ENCODE measurements at places on chromosomes 11 and 22.
A peak's percentile ranks its signal among the peaks of the same experiment; 100 is the strongest.

DNA sequence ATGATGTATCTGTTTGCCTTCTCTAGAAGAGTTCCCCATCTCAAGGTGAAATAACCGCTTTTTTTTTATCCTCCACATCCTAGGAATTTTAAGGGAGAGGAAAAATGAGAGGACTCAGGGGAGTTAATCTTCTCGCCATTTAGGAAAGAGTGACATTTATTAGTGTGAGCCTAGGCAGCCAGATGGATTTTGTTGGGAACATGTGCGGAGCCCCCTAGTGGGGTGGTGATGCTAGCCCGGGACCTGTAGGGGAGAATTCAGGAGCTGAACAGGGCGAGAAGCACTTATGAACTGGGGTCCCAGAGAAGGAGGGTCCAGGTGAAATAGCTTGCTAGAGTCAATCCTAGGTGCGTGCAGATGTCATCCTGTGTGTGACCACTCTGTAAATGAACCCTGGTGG lies 10.7 kb downstream of the IL17RA start:
- no peak overlapping the region for H3K27ac ChIP-seq
- no peaks in the 10 kb centered on the region for H3K27me3 ChIP-seq
- no peak for DNase-seq
- peaks cover 28% of the 10 kb centered on the region for H3K36me3 ChIP-seq
- H3K4me1 ChIP-seq = peaks cover 87% of the 10 kb centered on the region

DNA sequence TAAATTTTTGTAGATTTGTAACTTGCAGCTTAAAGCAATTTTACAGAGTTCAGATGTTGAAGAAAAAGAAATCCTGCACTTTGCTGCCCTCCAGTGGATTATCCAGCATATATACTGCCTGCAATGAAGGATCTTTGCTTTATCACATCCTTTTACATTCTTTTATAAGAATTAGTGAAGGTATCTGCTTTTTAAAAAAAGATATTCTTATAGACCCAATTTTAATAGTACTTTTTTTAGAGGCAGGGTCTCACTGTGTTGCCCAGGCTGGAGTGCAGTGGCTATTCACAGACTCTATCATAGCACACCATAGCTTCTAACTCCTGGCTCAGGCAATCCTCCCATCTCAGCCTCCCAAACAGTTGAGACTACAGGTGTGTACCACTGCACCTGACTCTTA lies 60.7 kb downstream of the TTC17 start:
- H3K4me3 ChIP-seq = no peak overlapping the region
- no peaks in the 10 kb centered on the region for H3K27me3 ChIP-seq
- H3K4me1 ChIP-seq = no peaks in the 10 kb centered on the region
- peak; percentile 40 for DNase-seq

DNA sequence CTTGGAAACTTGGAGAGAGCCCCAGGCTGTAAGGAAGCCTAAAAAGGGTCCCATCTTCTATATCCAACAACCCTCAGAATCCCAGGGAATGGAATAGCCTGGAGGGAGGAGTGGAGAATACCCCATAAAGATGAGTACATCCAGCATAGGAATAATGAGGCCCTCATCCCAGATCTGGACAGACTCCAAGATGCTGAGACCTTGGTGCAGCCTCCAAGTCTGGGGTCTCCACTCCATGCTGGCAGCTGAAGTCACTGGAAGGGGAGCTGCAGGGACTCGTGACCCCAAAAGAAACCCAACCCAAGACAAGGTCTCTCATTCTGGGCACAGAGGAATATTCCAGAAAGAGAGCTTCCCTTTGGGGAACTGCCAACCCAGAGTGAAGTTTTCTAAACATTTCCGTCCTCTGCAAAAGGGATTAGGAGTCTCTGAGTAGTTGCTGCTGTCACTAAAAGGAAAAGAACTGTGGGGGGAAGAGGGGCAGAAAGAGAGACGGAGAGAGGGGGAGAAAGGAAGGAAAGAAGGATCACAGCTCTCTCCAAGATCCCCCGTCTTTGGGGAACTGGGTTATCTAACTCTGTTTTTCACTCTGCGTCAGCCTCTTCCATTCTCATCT lies 589 bp downstream of the SCGB1A1 start:
- no peak for DNase-seq
- H3K36me3 ChIP-seq = no peaks in the 10 kb centered on the region
- no peak overlapping the region for H3K27ac ChIP-seq
- H3K4me3 ChIP-seq = no peak overlapping the region
- no peaks in the 10 kb centered on the region for H3K4me1 ChIP-seq
- H3K27me3 ChIP-seq = peaks cover 6% of the 10 kb centered on the region

DNA sequence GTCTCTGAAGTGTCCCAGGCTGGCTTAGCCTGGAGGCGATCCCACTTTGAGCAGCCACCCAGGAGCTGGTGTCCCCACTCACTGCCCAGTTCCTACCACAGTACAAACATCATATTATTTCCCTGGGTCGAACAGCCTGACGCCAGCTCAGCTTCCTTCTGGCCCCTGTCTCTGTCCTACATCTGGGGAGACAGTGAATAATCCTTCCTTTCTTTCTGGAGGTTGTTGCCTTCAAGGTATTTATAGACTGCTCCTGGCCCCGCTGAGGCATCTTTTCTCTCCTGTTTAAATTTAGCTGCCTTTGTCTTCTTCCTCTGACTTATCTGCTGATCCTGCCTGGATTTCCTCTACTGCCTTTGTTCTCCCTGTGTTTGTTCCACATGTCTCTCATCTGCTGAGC lies 56.8 kb upstream of the LRRC55 start:
- no peak overlapping the region for H3K27ac ChIP-seq
- no peak overlapping the region for H3K4me3 ChIP-seq
- H3K36me3 ChIP-seq = no peaks in the 10 kb centered on the region
- H3K27me3 ChIP-seq = peaks cover 28% of the 10 kb centered on the region
- DNase-seq = no peak

DNA sequence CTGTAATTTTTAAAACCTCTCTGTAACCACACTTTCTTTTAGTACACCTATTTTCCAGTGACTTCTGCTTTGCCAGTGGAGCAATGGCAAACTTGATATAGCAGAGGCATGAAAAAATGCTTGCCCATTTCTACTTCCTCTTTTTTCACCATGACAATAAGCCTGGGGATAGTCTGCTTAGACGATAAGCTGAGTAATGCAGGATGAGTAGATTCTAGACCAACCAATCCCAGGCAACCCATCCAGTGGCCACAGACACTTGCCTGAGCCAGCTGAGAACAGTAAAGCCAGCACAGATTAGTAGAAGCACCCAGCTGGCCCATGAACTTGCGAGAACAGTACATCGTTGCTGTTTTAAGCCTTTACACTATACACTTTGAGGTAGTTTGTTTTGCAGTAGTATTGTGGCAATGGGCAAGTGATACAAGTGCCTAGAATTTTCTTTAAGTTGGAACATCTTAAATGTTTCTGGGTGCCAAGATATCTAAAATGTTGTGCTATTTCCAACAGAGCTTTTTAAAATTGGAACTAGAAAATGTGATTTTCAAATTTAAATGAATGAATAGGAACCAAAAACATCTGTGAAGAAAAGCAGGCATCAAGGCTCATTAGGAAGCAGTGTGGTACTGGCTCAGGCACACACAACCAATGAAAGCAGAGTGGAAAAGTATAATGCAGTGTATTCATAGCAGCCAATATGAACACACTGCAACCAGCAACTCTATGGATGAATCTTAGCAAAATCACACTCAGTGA lies 37.7 kb downstream of the DDI1 start:
- no peak for DNase-seq

DNA sequence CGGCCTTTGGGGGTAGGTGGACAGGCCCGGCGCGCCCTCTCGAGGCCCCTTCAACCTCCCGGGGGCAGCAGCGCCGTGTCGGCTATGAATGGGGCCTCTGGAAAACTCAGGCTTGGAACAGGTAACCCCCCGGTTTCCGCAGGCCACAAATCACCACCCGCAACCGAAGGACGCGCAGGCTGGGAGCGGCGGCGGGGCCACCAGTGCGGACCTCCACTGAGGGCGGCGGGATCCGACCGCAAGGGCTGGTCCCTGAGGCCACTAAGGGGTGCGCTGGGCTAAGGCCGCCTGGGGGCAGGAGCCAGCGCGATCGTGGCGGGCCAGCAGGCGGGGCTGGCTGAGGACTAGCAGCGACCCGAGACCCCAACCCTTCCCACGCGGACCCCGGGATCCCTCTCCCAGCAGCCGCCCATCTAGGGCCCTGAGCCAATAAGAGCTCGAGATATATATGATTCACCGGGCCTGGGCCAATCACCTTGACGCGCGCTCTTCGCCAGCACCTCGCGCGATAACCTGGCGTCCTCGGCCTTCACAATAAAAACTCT lies 609 bp upstream of the ATF4 start:
- H3K27me3 ChIP-seq = peaks cover 3% of the 10 kb centered on the region
- peak overlapping the region; percentile 100 for H3K27ac ChIP-seq
- peaks cover 61% of the 10 kb centered on the region for H3K36me3 ChIP-seq
- peaks cover 71% of the 10 kb centered on the region for H3K4me1 ChIP-seq
- peak overlapping the region; percentile 95 for H3K4me3 ChIP-seq

DNA sequence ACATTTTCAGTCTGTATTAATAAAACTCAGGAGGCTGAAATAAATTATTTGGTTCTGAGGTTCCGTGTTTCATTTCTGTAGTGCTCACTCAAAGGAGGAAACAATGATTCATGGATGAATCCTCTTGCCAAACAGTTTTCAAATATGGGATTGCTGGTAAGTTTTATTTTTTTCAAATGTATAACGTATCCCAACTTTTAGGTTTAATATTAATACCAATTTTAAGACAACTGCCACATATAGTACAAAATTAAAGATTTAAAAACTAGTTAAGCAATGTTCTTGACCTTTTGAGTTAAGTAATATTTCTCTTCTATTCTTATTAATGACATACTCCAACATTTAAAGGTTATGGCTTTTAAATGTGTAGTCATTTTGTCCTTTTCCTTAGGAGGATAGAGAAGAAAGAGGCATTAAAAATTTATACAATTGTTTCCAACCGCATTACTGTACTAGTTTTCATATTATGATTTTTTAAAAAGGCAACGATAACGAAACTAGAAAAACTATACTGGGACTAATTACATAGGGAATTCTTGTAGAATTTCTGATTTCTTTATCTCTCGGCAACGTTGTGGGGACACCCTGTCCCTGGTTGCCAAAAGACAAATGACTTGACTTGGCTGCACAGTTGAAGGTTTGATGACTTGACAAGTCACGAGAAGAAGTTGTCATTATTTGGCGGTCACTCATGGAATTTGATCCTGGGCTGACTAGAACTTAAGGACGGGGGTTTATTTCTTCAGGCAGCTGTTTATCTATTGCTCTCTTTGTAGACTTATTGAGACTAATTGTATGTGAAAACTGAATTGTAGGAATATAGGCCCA lies 69.1 kb upstream of the ADSL start:
- H3K4me1 ChIP-seq = peaks cover 47% of the 10 kb centered on the region
- H3K27me3 ChIP-seq = no peaks in the 10 kb centered on the region
- peak overlapping the region; percentile 83 for H3K4me3 ChIP-seq

DNA sequence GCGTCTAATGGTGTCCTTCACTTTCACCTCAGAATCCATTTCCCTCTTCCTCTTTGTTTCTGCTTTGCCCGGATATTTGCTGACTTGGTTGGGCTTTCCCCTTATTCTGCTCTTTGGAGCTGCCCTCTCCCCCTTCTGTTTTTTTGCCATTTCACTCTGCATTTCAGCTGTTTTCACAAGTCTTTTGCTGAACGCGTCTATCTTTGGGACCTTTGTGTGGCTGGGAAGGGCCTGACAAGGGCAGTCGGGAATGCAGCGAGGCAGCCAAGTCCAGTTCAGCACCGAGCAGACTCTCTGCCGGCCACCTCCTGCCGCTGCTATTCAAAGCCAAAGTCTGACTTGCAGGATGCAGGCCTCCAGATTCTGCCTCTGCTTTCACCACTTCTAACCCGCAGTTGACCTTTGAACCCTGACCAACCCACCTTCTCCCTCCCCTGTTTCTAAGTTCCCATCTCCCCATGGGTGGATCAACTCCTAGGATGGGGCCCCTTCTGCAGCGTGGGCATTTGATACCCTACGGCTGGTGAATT lies 38.2 kb downstream of the FEZ1 start:
- no peaks in the 10 kb centered on the region for H3K36me3 ChIP-seq
- no peak overlapping the region for H3K4me3 ChIP-seq
- no peak overlapping the region for H3K27ac ChIP-seq
- no peaks in the 10 kb centered on the region for H3K4me1 ChIP-seq
- DNase-seq = no peak

DNA sequence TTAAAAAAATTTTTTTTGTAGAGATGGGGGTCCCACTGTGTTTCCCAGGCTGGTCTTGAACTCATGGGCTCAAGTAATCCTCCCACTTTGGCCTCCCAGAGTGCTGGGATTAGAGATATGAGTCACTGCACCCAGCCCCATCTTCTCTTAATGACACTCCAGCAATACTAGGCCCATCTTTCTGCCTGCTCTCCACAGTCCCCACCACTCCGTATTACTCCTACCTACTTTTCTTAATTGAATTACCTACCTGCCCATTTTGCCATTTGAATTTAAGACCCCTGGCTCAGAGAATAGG lies 2.0 kb upstream of the STIM1 start:
- peak overlapping the region; percentile 93 for H3K4me3 ChIP-seq
- no peaks in the 10 kb centered on the region for H3K27me3 ChIP-seq
- H3K4me1 ChIP-seq = peaks cover 51% of the 10 kb centered on the region
- peaks cover 5% of the 10 kb centered on the region for H3K36me3 ChIP-seq

DNA sequence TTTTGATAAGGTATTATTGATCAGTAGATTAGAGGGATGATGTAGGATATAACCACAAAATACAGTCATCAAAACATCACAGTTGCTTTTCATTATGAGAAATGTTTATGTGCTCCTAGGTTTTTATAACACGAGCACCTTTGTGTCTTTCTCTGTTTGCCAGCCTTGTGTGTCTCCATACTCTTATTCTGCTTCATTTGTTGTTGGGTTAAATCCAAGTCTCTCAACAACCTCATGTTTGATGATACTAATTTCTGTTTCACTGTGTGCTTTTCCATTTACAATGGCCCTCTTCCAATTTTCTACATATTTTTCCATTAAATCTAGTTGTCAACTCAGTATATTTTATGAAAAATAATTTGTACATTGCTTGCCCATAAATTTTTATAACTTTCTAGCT lies 107.7 kb upstream of the POU2AF2 start:
- no peak overlapping the region for H3K4me3 ChIP-seq
- H3K4me1 ChIP-seq = no peaks in the 10 kb centered on the region
- DNase-seq = no peak

GRCh38 chr11:99554232-99554903 lies 533.6 kb downstream of the CNTN5 start:
- H3K36me3 ChIP-seq = no peaks in the 10 kb centered on the region
- DNase-seq = no peak
- H3K4me1 ChIP-seq = no peaks in the 10 kb centered on the region
- H3K27me3 ChIP-seq = no peaks in the 10 kb centered on the region

DNA sequence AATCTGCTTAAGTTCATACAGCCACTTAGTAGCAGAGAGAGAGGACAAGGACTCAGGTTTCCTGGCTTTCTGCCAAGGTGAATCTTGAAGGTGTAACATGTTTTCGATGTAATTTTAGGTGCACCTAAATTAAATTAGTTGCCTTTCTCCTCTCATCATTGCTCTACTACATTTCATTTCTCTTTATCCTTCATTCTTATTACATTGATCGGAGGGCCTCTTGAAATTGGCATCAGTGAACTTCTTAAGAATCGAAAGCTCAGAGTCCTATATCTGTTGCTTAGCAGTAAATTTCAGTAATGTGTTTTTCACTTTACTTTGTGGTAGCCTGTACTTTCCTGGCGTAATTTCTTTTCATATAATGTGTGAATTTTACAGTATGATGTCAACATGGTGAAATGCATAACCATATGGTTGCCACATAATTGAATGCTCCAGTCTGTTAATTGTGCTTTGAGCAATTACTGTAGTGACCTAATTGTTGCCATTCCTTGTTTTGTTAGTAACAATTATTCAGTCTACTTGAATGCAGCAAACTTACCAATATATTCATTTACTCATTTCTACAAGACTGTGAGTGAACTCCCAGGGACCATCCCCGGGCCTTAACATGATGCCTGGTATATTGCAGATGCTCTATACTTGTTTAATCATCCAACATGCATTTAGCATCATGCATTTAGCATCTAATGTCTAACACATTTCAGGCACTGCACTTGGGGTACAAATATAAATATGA lies 138.1 kb downstream of the MAML2 start:
- peak overlapping the region; percentile 97 for H3K27ac ChIP-seq
- DNase-seq = no peak
- H3K36me3 ChIP-seq = peaks cover 15% of the 10 kb centered on the region
- peak overlapping the region; percentile 72 for H3K4me3 ChIP-seq

Measured in activated naive CD8-positive, alpha-beta T cell treated with anti-CD3 and anti-CD28 coated beads, Interleukin-2, amount 50 U/mL, for 24 hours (primary cell).